ENCODE measurements at places on chromosomes 7 and 10.

DNA sequence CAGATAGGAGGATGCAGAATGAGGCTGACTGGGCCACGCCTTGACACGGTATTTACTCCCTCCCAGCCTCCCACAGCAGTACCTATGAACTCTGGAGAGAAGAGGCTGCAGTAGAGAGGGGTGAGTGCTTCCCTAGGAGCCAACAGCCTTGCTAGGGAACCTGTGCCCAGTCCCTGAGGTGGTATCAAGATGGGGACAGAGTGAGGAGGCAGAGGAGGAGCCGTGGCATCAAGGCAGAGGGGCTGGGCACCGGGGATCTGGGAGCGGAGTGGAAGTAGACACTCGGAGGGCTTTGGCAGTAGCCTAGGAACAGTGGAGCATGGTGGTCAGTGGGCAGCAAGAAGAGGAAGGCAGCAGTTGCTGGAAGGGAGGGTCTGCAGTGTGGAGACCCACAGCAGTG lies 68.7 kb upstream of the CHST15 start:
- DNase-seq, result no peak

DNA sequence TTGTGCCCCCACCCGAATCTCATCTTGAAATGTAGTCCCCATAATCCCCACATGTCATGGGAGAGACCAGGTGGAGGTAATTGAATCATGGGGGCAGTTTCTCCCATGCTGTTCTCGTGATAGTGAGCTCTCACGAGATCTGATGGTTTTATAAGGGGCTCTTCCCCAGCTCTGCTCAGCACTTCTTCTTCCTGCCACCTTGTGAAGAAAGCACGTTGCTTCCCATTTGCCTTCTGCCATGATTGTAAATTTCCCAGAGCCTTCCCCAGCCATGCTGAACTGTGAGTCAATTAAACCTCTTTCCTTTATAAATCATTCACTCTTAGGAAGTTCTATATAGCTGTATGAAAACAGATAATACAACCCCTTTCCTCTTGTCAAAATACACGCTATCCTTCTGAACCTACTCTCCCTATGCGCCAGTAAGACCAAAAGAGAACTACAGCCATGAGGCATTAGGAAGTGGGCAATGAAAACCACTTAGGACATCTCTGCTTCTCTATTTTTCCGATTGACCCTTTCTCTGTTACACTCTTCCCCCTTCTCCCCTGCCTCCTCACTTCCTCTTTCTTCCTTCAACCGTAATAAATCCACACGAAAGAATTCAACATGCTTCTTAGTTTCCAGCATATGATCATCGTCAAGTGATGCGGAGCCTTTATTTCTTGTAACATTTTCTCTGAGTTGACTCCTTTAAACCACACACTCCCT lies 101.2 kb upstream of the WDR11 start:
- DNase-seq, result no peak

- DNase-seq, result no peak
Measured at GRCh38 chr7:98774884-98775283, 94.9 kb downstream of the TMEM130 start.

- no peak for DNase-seq
Measured at GRCh38 chr10:95391164-95391563, 100.4 kb upstream of the PDLIM1 start.

DNA sequence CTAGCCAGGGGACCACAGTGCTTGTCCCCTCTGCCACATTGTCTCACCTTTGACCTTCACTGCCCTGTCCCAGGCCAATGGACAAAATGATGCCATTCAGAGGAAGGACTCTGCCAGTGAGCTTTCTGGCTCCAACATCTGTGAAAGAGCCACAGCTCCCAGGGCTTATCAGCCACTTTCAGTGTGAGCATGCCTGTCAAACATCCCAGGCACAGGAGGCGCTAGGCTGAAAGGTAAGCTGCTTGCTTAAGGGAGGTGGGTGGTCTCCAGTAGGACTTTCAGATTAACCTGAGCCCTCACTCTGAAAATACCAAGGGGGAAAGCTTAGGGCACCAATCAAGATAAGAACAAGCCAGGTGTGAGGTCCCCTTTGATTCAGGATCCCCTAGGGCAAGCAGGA lies 59.8 kb upstream of the GDF10 start:
- no peak for DNase-seq

DNA sequence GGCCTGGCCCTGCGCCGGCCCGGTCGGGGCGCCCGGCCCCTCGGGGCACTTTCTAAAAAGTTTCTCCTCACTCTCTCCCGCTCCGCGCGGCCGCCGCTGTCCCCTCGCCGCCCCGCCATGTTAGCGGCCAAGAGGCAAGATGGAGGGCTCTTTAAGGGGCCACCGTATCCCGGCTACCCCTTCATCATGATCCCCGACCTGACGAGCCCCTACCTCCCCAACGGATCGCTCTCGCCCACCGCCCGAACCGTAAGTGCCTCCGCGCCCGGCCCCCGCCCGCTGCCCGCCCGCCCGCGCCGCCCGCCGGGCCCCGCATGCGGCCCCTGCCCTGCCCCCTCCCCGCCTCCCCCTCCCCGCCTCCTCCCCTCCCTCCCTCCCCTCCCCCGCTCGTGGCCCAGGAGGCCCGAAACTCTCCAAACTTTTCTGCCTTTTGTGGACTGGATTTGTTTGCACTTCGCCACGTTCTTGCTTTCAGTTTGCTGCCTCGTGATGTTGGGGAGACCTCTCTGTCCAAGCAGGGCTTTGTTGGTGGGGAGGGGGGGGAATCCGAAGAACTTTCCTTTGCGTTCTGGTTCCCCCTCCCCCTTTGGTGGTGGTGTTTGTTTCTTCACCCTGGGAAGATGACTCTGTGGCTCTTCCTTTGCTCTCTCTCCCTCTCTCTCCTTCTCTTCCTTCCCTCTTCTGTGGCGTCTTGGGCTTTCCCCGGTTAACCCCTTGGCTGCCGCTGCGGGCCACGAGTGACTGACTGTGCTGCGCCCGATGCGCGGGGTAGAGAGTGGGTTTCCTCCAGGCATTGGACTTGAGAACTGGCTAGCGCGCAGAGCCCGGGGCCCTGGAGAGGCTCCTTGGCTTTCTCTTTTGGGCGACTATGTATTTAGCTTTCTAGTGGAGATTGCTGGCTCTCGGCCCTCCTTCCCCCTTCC lies 1.6 kb downstream of the TCF7L2 start:
- no peak for DNase-seq

DNA sequence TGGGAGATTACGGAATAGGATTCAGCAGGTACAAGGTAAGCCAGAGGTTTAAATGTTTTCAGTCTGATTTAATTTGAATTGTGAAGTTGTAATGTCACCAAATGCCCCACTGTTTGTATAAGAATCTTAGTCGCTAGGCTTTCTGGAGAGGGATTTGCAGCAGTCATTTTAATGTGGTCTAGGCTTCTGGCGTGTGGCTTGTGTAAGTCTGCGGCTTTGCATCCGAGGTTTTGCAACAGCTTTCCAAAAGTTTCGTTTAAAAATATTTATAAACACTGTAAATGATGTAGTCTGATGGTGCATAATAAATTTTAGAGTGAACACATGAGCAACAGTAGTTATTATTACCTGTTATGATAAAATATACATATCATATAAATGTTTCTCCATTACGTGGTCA lies 26.1 kb upstream of the BHLHA15 start:
- no peak for DNase-seq

GRCh38 chr10:95756041-95756761 lies at the start of gene ENTPD1:
Gene ENTPD1, plus strand, starts transcription at chr10:95756163. Its CDS starts 77 bp downstream, at chr10:95756240.
- DNase-seq, result no peak

DNA sequence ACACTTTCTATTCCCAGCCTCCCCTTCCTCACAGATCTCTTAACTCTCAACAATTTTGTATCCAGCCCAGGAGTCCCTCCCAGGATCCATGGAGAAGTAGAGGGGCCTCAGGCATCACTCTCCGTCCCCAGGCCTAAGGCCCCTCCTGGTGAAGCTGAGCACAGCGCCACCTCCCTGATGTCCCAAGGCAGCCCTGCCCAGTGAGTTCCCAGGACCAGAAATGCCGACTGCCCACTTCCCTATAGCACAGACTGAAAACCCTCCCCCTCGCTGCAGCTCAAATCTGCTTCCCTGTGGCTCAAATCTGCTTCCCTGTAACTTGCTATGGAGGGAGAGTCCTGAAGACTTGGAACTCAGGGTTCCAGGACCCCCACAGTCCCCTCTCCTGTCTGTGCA lies 35.6 kb downstream of the YKT6 start:
- DNase-seq, result no peak

- no peak for DNase-seq
Measured at GRCh38 chr7:154364170-154364569, 312.0 kb downstream of the DPP6 start.

- no peak for DNase-seq
Measured at GRCh38 chr7:94055963-94056362, 51.8 kb upstream of the BET1 start.

DNA sequence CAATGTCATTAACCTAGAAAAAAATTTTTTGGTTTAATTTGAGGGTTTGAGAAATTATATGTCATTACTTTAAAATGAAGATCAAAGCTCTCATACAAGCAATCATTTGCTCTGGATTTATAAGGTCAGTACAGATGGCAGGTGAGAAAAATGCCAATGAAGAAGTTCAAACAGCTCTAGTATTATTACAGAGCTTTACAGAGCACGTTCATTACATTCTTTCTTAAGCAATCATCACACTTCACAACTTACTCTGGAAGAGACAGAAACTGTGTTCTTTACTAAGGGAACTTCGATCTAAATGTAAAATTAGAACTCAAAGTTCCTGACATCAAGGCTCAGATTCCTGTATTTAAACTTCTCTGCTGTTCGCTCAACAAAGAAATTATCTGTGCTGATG lies 153.4 kb downstream of the ATE1 start:
- DNase-seq, result no peak

DNA sequence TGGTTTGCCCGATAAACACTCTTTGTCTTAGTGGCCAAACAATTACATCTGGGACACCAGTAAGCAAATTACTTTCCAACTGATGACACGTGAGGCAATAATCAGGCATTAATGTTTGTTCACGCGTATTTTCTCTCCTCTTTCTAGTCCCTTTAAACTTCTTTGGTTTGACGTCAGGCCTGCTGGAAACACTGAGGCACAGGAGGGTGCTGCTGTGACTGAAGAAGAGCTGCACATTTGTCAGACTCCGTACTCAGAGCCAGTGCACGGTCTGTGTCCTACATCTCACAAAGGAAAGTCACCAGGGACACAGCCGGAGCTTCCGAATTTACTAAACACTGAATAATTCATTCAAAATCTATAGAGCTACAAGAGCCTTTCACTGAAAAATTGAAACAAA lies 57.6 kb upstream of the ANAPC16 start:
- no peak for DNase-seq

Data from NK-92 treated with Interleukin-12 subunit alpha and Interleukin-12 subunit beta, amount 100 ng/mL, for 24 hours (cell line).